ENCODE measurements at places on chromosomes 16 and 17.

DNA sequence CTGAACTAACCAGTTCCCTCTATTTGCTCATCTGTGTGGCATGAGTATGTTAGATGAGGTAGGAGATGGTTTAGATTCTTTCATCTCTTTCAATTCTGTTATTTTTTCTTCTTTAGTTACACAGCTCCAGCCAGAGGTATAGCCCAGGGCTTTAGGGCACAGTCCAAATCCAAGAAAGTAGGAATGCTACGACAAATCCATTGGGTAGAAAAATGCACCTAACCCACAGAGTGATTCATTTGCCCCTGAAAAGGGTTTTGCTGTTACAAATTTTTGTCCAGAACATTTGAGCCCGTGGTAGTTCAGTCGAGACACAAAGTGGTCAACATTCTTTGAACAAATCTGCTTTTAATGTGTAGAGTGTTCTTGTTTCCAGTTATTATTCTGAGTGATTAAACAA lies 250.7 kb downstream of the HS3ST3A1 start:
- DNase-seq, result peak; percentile 57

DNA sequence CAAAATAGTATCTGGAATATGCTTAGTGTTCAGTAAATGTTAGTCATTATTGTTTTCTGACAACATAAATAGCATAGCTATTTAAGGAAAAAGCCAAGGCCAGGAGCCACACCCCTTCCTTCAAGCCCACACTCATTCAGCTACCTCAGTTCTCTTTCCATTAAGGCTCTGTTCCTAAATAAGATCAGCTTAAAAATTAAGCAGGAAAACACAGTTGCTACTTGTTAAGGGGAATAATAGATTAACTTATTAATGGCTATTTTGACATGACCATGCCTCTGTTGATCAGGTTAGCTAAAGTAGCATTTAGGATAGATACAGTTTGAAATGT lies 158.1 kb downstream of the CHD9 start:
- DNase-seq, result no peak

DNA sequence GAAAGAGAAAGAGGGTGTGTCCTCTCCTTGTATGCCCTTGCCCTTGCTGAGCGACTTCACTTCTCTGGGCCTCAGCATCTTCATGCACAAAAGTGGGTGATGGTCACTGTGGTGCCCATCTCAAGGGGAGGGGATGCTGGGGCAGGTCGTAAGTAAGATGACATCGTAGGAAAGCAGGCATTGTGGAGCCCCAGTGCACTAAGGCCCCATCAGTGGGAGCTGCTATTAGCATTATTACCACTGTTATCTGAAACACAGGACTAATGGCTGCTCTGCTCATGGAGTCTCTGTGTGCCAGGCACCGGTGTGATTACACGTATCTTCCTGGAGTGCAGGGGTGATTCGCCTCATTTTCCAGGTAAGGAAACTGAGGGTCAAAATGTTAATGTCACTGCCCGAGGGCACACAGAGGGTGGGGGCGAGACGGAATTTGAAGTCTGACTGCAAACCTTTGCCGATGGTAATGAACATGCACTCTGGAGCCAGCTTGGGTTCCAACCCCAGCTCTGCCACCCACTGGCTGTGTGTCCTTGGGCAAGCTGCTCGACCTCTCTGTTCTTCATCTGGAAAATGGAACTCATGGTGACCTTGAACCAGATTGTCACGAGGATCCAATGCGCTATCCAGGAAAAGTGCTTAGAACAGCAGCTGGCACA lies 63.2 kb upstream of the GSE1 start:
- DNase-seq, result no peak

DNA sequence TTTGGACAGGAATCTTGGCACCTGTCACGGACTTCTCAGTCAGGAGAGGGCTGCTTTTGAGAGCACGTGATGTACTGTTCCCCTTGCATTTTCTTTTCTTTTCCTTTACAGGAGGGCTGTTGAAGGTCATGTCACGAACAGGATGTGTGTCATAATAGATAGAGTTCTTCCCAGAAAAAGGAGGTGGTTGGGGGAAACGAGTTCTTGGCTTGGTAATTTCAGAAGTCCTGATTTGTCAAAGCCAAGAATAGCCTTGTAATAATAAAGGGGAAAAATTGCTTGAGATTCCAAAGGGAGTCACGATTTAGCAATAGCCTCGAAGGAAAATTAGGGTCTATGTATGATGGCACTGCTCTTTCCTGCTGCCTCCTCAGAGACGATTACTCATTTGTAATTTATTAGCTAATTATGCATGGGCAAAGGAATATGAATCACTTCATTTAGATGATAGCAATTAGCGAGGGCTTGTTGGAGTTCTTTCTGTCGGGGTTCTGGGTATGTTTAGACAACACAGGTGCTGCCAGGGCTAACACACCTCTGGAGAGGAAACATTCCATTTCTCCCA lies 277.7 kb upstream of the N4BP1 start:
- no peak for DNase-seq

DNA sequence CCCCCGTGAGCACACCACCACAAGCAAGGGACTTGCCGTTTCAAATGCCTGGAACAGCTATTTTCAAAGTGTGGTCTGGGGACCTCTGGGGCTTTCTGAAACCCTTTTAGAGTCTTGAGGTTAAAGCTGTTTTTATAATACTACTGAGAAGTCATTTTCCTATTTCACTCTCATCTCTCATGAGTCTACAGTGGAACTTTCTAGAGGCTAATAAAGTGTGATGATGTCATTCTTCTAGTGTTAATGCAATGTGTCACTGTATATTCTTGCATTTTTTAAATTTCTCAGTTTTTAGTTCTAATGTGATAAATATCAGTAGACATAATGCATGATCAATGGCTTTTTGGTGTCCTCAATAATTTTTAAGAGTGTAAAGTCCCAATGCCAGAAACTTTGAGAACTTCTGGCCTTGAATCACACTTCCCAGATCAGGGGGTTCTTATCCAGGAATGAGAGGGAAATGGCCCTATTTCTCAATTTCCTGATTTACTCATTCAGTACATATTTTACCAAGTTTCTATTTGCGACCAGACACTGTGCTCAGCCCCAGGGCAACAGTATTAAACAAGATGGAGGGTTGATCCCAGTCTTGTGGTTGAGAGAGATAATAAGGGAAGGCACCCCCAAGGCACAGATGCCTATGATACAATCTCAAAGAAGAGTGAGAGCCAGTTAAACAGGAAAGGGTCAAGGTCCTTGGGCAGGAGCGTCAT lies 444.0 kb downstream of the HS3ST3B1 start:
- DNase-seq, result peak; percentile 69

DNA sequence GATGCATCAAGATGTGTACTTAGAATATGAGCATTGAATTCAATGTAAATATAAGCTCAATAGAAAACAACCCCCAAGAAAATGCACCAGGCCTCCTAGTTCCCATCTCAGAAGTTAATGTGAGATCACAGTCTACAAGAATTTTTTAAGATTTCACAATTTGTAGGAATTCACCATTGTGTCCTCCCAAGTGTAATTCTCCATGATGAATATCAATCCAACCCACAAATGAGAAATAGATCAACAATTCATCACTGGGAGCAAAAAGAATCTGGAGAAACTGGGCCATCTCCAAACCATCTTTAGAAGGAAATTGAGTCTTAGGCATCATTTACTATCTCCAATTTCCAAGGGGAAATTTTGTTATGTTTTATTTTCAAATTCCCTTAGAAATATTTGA lies 310.5 kb upstream of the GOT2 start:
- DNase-seq, result peak; percentile 81

DNA sequence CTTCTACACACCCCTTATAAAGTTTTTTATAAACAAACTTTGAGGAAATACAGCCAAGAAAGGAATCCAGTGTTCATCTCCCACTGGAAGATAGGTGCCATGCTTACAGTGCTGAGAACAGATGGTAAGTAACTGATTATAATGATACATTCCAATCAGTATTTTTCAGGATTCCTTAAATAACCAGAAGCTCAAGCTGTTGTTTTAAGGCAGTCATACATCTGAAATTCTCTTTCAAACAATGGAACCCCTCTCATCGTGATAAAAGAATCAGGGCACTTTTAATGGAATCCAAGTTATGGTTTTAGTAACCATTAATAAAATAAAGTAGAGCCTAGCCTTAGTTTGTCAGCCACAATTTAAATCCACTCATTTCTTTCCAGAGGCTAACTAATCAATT lies 56.1 kb upstream of the STAC2 start:
- peak; percentile 62 for DNase-seq

DNA sequence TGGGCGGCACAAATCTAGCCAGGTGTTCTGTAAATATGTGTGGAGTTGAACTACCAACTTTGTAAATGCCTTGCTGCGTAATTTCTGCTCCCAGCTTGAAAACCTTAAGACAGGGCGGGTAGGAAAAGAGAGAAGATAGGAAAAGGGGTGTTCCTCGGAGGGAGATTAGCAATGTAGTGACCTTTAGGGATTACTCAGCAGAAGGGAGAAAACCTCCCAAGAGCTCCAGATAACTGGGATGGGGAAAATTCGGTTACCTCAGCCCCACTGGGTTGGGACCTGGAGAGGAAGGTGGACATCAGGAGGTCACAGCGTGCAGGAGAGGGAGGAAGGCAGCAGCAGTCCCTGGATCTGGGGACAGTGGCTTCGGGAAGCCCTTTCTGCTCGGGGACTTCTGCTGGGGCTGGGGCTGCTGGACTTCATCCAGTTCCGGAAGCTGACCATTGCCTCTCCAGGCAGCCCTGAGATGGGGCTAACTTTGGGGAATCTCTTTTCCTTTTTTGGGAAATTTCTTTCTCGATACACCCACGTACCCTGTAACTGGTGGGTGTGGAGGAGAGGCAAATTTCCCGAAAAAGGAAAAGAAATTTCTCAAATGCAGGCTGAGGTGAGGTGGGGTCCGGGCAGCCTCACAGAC lies 39.2 kb downstream of the MPRIP start:
- no peak for DNase-seq

GRCh38 chr16:83115491-83116232 lies 488.9 kb downstream of the CDH13 start:
- no peak for DNase-seq

DNA sequence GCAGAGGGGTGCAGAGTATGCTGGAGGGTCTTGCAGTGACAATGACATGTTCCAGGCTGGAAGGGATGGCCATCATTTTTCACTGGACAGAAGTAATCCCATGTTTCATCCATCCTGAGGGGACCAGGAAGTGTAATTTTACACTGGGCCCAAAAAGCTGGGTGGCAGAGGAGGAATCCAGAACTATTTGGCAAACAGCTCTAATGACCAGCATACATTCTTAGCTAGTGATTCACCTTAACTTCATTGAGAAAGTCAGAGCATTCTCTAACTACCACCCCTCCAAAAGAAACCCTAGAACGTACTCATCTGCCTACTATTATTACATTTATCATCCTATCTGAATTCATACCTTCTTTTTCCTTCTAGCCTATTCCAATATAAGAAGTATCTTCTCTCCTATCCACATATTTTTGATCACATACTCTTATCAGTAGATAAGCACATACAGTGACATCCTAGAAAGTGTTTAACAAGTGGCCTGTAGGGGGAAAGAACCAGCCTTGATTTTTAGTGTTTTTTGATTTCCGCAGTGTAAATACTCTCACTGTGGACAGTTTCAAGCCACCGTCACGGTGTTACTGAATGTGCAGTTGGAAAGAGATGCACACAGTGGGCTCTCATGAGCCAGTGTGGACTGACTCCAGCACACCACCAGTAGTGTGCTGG lies 118.1 kb downstream of the FTO start:
- DNase-seq, result peak; percentile 90

GRCh38 chr17:18920911-18921441 lies 31.0 kb upstream of the SLC5A10 start:
- DNase-seq, result no peak

- DNase-seq, result peak; percentile 47
Observed at GRCh38 chr17:28180449-28180848, 138.0 kb downstream of the NLK start.

GRCh38 chr17:17675925-17676534 lies 5.2 kb upstream of the RAI1 start:
- DNase-seq, result no peak

DNA sequence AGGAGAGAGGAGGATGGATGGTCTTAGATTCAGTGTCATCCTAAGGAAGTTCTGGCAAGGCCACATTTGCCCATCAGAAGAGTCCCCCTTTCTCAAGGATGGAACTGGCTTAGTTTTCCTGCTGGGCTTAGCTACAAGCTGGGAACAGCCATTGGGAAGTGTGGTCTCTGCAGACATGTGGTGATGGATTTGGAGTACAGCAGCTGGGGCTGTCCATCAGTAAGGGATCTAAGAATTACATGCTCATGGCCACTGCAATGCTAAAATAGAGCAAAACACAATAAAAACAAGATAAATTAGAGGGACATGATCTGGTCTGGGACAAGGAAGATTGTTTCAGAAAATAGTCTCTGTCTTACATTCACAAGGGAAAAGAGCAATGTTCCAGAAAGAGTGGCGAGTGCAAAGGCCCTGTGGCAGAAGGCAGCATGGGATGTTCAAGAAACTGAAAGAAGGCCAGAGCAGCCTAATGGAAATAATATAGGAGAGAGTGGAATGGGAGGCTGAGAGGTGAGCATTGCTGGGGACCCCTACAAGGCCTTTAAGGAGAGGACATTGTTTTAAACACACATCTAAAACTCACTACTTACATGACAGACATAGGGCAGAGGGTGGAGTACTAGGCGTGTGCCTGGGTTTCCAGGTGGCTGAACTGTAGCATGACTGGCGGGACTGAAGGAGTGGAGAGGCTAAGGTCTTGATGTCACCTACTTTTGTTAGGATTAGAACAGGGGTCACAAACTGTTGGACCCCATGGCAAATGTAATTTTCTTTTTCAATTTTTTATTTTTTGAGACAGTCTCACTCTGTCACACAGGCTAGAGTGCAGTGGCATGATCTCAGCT lies 17.0 kb upstream of the TOX3 start:
- DNase-seq, result no peak

GRCh38 chr17:3843935-3844516 lies 2.0 kb downstream of the NCBP3 start:
- peak; percentile 29 for DNase-seq

- DNase-seq, result no peak
Observed at GRCh38 chr17:76549215-76549518, 9.3 kb downstream of the PRCD start.

GRCh38 chr16:30458561-30459394 lies 13.1 kb upstream of the SEPHS2 start:
- DNase-seq, result no peak

- peak; percentile 88 for DNase-seq
Observed at GRCh38 chr16:62149631-62150030, 113.4 kb upstream of the CDH8 start.

GRCh38 chr16:71288570-71288889 lies 672 bp downstream of the CMTR2 start:
- DNase-seq, result no peak

- no peak for DNase-seq
Observed at GRCh38 chr16:1361685-1362360, 10.1 kb downstream of the GNPTG start.

- no peak for DNase-seq
Observed at GRCh38 chr17:5097101-5097834, 14.4 kb downstream of the ZNF232 start.

DNA sequence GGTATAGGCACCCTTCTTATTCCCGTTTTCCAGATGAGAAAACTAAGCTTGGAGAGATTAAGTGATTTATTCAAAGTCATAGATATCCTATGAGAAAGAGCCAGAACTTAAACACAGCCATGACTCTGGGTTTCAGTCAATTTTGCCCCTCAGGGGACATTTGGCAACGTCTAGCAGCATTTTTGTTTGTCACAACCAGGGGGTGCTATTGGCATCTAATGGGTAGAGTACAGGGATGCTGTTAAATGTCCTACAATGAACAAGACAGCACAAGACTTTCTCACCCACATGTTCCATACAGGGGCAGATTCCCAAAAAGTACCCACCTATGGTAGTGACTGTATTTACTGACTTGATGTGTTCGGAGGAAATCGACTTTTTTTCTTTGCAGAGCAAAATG lies 4.8 kb upstream of the SHISA9 start:
- peak; percentile 38 for DNase-seq

All from fibroblast of skin of scalp (primary cell).